K562 (cell line): ENCODE measurements at places on chromosomes 1 and 21.

- no peak overlapping the region for H3K27ac ChIP-seq
- DNase-seq = no peak
- H3K4me3 ChIP-seq = no peak overlapping the region
- H3K4me1 ChIP-seq = peaks cover 38% of the 10 kb centered on the region
- H3K27me3 ChIP-seq = no peaks in the 10 kb centered on the region
- H3K36me3 ChIP-seq = peaks cover 47% of the 10 kb centered on the region; the same call in 2 of the 3 replicates
These were observed 8.5 kb downstream of the PRCC start for GRCh38 chr1:156775799-156776198.

- no peak overlapping the region for H3K27ac ChIP-seq
- H3K36me3 ChIP-seq = peaks cover 25% of the 10 kb centered on the region; the same call in 2 of the 3 replicates
- no peak for DNase-seq
- no peaks in the 10 kb centered on the region for H3K4me1 ChIP-seq
These were observed 74.9 kb downstream of the CCDC18 start for GRCh38 chr1:93255222-93256079.

GRCh38 chr21:31482460-31482859, 138.4 kb upstream of the TIAM1 start:
- no peak overlapping the region for H3K27ac ChIP-seq
- DNase-seq = no peak
- no peak overlapping the region for H3K4me3 ChIP-seq

- no peak overlapping the region for H3K27ac ChIP-seq
- H3K36me3 ChIP-seq = no peaks in the 10 kb centered on the region
These were observed 572.1 kb downstream of the DPYD start for GRCh38 chr1:97348599-97349265.

- no peaks in the 10 kb centered on the region for H3K27me3 ChIP-seq
- H3K27ac ChIP-seq = no peak overlapping the region
- no peaks in the 10 kb centered on the region for H3K36me3 ChIP-seq
- no peaks in the 10 kb centered on the region for H3K4me1 ChIP-seq
- DNase-seq = no peak
- no peak overlapping the region for H3K4me3 ChIP-seq
These were observed 13.7 kb upstream of the PLPPR5 start for GRCh38 chr1:99018313-99018712.

DNA sequence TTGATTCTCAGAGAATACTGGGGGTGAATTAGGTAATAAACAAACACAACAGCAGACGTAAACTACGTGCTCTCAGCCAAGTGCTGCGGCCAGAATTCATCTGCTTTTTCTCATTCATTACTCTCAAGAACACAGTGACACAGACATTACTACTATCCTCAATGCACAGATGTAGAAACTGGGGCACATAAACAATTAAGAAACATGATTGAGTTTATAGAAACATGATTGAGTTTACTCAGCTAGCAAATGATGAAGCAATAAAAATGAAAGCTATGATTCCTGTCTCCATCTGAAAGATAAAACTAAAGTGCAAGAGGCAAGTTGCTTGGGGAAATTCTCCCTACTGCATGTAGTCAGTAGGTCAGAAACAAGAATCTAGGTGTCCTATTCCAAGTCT, 140.5 kb downstream of the IFI44 start:
- no peak overlapping the region for H3K4me3 ChIP-seq
- no peaks in the 10 kb centered on the region for H3K27me3 ChIP-seq
- no peak overlapping the region for H3K27ac ChIP-seq
- no peak for DNase-seq

GRCh38 chr1:51565009-51565408, 45.9 kb upstream of the EPS15 start:
- H3K4me3 ChIP-seq = no peak overlapping the region
- DNase-seq = peak; percentile 71
- H3K4me1 ChIP-seq = peaks cover 29% of the 10 kb centered on the region
- H3K36me3 ChIP-seq = no peaks in the 10 kb centered on the region; the same call in 2 of the 3 replicates

GRCh38 chr1:26293911-26294463, 12.4 kb downstream of the UBXN11 start:
- H3K36me3 ChIP-seq = peaks cover 21% of the 10 kb centered on the region; the same call in 1 of the 3 replicates
- no peaks in the 10 kb centered on the region for H3K27me3 ChIP-seq
- no peak overlapping the region for H3K4me3 ChIP-seq
- H3K4me1 ChIP-seq = peaks cover 44% of the 10 kb centered on the region
- H3K27ac ChIP-seq = no peak overlapping the region
- no peak for DNase-seq

GRCh38 chr1:75134647-75135572, 722 bp downstream of the LHX8 start:
- H3K4me3 ChIP-seq = no peak overlapping the region
- peaks cover 65% of the 10 kb centered on the region for H3K27me3 ChIP-seq
- DNase-seq = no peak
- H3K36me3 ChIP-seq = no peaks in the 10 kb centered on the region

DNA sequence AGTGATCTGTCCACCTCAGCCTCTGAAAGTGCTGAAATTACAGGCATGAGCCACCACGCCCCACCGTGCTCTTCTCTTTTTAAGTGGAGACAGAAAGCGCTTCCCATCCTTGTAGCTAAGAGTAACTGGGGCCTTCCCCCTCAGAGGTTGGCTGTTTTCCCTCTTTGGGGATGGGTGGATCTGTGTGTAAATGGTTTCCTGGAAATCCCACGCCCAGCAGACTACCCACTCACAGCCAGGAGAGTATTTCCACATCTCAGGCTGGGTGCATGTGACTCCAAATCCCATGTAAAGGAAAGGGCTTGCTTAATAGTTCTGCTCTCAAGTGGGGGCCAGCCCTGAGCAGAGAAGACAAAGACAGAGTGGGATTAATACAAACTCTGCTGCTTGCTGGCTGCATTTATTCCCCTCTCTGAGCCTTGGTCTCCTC, 19.6 kb upstream of the TCEA3 start:
- no peak overlapping the region for H3K27ac ChIP-seq
- DNase-seq = peak; percentile 37
- H3K36me3 ChIP-seq = peaks cover 10% of the 10 kb centered on the region; the same call in 1 of the 3 replicates
- H3K27me3 ChIP-seq = no peaks in the 10 kb centered on the region
- H3K4me1 ChIP-seq = peaks cover 13% of the 10 kb centered on the region

GRCh38 chr1:96425382-96426129, 296.0 kb upstream of the PTBP2 start:
- H3K36me3 ChIP-seq = no peaks in the 10 kb centered on the region
- H3K4me3 ChIP-seq = no peak overlapping the region
- no peaks in the 10 kb centered on the region for H3K27me3 ChIP-seq
- no peaks in the 10 kb centered on the region for H3K4me1 ChIP-seq
- H3K27ac ChIP-seq = no peak overlapping the region

- no peak overlapping the region for H3K4me3 ChIP-seq
- H3K4me1 ChIP-seq = no peaks in the 10 kb centered on the region
- H3K36me3 ChIP-seq = no peaks in the 10 kb centered on the region
These were observed 341.5 kb downstream of the KCNH1 start for GRCh38 chr1:210792250-210793102.
